GM12892 (cell line): ENCODE measurements at places on chromosomes 5 and 9.

- DNase-seq, result peak; percentile 73
These were observed 14.1 kb downstream of the SEMA4D start for GRCh38 chr9:89483592-89484474.

GRCh38 chr5:111691914-111692313 is 65.1 kb downstream of the NREP start:
- no peak for DNase-seq

- no peak for DNase-seq
These were observed 1342.1 kb upstream of the C9orf72 start for GRCh38 chr9:28915202-28915930.

DNA sequence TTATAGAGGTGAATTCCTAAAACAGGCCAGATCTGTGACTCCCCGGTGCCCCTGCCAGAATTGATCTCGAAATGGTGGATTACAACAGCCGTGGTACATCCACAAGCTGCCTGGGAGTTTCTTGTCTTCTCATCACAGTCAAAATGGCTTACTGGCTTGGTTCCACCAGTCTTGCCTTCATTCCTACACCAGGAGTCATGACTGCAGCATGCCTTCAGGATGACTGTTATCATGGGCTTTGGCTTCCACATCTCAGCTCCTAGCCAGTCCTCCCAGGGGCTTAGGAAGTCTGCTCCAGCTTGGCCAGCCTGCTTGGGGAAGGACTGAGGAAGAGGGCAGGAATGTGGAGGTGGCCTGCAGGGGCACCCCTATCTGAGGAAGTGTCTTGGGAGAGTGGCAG is 132.9 kb upstream of the NR3C1 start:
- DNase-seq, result no peak

DNA sequence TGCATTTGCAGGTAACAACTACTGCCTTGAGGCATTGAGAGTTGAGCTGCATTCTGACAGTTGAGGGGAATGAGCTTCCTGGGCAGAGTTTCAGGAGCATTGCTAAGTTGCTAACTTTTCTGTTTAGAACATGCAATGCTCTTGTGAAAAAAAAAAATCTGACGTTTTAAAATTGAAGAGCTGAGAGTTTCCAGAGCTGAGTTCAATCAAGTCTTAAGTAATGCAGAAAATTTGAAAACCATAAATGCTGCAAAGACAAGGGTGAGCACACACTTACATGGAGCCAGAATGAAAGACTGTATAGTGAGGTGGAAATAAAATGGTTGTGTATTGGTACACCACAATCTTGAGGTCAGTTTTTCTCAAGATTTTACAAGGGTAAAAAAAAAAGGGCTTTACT is 166.0 kb downstream of the GABRB2 start:
- no peak for DNase-seq

- DNase-seq, result peak; percentile 50
These were observed 73.5 kb upstream of the PRSS3 start for GRCh38 chr9:33721674-33722358.

DNA sequence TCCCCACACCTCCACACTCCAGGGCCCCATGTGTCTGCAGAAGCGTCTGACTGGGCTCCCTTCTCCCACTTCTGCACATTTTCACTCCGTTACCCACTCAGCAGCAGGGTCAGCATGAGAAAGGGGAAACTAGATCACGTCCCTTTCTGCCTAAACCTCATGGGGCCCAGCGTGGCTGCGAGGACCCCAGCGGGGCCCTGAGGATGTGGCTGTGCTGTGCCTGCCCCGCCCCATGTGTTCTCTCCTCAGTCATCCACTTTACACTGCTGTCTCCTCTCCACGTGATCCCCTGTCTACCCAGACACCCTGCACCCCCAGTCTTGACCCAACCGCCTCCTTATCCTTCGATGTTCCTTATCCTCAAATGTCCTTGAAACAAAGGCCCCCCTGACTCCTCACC is 59.8 kb upstream of the OTULINL start:
- no peak for DNase-seq

DNA sequence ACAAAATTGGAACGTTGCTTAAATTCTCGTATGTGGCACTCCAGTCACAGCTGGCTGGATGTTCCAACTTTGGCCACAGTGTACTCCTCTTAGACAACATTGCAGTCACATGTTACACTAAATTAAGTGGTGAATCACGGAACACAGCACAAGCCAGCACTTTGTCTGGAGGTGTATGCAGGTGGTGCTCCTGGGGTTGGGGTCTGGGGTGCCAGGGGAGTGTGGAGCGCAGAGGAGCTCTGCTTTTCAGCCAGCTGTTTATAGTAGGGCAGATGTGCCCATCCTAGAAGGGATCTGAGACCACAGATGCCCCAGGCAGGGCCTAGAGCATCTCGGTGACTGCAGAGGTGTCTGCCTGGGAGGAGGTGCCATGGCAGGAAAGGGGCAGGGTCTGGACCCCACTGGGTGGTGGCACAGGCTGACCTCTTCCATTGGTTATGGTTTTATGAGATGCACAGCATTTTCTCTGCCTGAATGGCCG is 82.6 kb downstream of the WNK2 start:
- no peak for DNase-seq

DNA sequence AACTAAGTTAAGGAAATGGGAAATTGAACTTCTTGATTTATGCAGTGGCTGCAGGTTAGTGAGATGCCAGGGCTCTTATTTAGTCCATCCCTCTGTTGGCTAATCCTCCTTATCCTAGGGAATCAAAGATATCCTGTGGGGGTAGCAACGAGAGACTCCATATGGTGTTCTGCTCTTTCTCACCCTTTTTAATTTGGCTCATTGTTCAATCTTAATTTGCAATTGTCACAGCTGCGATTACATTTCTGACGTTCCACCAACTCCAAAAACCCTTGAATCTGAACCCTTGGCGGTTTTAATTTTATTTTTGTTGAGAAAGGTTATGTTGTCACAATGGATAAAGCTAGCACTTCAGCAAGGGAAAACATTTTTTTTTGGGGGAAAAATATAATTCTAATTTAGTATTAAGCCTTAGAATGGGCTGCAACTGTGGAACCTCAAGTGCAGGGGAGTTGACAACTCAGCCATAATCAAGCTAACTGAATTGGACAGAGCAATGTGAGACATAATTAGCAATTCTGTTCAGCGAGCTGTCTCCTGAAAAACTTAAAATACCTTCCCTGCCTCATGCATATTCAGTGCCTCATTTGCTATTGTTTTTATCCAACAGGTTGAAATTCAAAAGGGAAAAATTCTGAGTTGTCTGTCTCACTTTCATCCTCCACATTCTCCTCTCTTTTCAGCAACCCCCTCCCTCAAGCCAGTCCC is 91.3 kb downstream of the MAT2B start:
- DNase-seq, result no peak

DNA sequence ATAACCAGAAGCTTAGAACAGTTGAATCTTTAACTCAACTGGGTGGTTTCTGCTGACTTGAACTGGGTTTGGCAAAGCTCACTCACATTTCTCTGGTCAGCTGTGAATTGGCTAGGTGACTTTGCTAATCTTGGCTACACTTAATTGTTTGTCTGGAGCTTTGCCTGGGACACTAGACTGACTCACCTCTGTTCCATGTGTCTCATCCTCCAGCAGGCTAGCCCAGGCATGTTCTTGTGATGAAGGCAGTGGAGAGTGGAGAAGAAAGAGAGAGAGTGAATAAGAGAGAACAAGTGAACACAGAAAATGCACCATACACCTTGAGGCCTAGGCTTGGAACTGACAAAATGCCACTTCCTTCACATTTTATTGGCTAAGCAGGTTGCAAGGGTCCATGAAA is 32.6 kb downstream of the SPATA31D1 start:
- no peak for DNase-seq

DNA sequence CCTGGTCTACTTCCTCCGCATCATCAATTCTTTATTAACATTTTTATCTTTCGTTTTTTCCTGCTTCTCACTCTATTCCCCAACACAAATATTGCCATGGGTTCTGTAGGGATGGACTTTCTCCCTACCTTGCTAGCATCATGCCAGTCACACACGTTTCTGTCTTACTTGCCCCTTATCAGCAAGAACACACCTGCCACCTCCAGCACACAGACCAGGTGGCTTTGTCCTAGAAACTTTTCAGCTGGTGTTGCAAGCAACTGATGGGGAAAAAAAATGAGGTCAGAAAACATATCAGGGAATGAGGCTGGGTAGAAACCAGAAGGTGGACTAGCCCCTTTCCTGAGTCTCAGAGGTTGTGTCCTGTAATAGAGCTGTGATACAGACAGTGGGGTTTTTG is 5.8 kb downstream of the SH3RF2 start:
- DNase-seq, result no peak

- DNase-seq, result no peak
These were observed 30.5 kb downstream of the SHB start for GRCh38 chr9:38038307-38039089.

- no peak for DNase-seq
These were observed 87.9 kb upstream of the FSTL4 start for GRCh38 chr5:133700251-133700650.

DNA sequence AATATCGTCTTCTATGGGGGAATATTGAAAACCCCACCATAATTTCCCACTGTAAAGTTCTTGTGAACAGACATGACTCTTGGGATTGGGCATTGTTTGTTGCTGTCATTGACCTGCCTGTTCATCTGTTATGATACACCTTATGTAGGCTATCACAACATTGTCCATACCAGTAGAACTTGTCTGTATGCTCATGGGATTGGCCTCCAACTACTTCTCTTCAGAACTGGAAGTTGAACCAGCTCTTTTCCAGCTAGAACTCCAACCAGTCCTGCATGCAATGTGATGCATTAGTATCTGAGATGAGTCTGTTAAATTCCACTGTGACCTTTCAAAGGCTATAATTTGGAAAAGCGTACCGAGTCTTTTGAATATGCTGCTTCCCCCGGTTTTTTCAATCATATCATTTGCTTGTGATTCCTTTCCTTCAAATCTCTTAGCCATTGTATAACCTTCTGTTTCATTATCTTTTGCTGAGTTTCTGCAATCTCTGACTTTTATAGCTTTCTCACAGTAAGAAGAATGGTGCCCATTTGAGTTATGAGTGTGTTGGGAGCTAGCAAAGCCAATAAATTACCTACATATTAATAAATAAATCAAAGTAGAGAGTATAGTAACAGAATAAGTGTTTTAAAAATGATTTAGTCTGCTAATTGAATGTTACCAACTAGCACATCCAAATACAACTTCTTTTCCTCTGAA is 101.9 kb downstream of the PLK2 start:
- no peak for DNase-seq

GRCh38 chr5:126624534-126624933 is 23.8 kb downstream of the PHAX start:
- DNase-seq, result no peak

DNA sequence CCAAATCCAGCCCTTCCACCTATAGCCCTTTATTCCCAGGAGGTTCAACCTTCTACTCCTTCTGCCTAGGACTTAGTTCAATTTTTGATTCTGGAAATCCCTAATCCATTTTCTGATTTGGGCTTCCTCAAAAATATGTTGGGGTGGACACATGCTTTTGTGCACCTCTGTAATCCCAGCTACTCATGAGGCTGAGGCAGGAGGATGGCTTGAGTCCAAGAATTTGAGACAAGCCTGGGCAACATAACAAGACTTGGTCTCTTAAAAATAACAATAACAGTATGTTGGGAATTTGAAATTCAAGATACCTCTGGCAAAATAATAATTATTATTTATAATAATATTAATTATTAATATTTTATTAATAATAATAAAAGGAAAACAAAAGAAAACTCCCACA is 188.7 kb upstream of the TLE4 start:
- DNase-seq, result no peak

DNA sequence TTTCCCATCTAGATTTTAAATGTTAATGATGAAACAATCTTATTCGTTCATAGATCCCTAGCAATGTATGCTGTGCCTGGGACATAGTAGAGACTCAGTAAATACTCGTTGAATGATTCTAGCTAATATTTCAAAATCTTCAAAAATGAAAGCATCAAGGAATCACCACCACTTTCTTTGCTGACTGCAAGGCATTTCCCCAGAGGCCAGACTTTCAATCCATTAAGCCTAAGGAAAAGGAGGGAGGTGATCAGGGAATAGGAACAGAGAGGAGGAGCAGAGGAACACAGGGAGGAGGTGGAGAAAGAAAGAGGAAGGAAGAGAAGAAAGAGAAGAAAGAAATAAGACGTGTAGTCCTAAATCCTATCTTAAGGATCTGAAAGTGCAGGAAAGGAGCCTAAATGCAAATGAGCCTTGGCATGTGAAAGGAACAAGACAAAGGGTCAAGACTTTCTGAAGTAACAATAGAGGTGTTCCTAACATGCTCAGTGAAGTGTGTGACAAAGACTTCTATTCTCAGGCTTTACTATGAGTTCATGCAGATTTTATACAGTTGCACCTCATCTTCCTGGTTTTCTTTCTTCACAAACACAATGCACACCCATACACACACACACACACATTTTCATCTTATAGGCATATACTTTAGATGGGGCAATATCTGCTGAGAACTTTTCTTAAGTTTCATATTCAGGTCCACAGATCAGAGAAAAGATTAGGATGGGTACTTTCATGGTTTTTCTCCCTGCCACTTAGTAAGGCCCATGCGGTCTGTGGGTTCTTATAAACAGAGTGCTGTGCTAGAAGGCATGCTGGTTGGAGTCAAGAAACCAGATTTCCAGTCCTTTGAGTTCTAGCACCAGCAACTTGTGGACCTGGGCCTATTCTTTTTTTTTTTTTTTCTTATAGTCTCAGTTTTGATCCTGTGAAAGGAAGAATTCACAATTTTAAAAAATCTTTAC is 512.2 kb upstream of the TNC start:
- no peak for DNase-seq

GRCh38 chr5:140111011-140111858 is 2.7 kb upstream of the PURA start:
- no peak for DNase-seq

DNA sequence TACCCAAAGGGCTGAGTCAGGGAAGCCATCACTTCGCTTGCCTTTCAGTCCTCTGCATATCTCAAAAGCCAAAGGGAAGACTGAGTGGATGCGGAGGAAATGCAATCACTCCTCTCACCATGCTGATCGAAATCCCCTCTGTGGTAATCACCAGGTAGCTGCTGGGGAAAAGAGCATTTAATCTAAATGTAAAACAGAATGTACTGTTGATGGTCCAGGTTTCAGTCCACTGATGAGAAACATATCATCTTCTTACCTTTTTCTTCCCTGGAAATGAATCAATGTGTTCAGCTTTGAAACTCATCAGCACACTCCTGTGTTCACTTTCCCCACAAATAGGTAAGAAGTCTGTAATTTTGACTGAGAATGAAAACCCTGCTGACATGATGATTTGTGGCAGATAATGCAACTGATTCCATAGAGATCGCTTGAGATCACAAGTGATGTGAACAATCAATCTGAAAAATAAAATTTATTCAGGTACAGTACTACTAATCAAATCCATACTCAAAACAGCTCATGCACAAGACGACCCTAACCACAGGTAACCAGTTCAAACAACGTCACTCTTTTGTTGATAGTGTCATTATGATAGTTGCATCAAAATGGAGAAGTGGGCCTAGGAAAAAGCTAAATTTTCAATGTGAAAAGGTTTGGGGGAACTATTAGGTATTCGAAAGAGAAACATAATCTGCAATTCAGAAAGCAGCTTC is 454.0 kb upstream of the RGMB start:
- DNase-seq, result no peak

DNA sequence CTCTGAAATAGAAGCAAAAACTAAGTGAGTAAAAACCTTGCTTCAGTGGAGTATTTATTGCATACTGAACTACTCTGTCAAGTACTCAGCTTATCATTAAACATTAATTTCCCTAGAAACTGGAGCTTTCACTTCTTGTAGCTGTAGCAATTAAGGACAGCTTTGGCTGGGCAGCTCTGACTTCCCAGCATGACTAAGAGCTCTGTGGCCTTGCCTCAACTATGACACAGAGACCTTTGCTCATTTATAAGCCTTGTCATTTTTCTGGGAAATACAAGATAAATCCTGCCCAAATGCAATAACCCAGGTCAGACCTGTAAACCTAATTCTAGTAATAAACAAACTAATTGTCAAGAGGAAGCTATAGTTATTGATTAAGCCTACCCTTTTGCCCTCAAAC is 65.4 kb upstream of the STK32A start:
- DNase-seq, result no peak
